ENCODE measurements at places on chromosomes 5 and 9.

- DNase-seq = no peak
Observed at GRCh38 chr5:107331882-107332281, 338.9 kb downstream of the EFNA5 start.

DNA sequence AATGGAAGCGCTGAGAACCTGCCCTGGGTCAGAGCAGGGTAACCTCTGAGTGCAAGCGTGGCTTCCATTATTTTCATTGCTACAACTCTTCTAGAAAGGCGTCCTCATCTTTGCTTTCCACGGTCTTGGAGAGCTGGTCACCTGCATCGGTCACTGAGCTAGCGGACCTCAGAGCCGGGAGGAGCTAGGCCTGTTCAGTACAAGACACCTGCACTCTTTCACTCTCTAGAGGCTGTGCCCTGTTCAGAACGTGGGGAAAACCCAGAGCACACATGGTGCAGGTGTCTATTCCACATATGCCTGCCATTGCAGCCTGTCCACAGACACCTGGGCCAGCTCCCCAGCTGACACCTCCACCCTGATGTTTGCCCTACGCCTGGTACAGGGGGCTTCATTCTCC lies 147.8 kb upstream of the IRX2 start:
- no peak for DNase-seq

GRCh38 chr5:123755653-123756317 lies 243.8 kb downstream of the CSNK1G3 start:
- DNase-seq = peak; percentile 58

GRCh38 chr9:5622016-5622415 lies 6.9 kb upstream of the RIC1 start:
- peak; percentile 60 for DNase-seq

GRCh38 chr5:15103130-15103529 lies 231.6 kb upstream of the ANKH start:
- no peak for DNase-seq

DNA sequence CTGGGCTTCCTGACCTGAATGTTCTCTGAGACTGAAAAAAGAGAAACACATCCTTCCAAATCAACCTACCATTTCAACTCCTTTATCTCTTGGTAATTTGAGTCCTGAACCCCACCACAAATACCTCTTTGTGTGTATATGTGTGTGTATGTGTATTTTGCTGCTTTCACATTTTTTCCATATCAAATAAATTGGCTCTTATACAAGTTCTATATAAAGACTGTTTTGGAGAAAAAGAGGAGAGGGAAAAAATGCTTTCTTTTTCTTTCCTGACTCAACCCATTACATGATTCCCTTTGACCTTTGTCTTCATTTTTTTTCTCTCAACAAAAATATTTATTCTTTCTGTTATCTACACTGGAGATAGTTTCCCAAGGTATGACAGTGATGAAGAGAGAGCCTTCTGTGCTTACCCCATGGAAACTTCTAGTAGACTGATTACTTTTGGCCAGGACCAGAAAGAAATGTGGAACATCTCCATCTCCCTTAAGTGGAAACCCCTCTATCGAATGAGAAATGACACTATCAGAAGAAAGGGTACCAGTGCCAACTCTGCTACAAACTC lies 85.3 kb downstream of the PAPPA start:
- no peak for DNase-seq

- no peak for DNase-seq
Observed at GRCh38 chr5:88503041-88503345, 234.3 kb upstream of the TMEM161B start.

DNA sequence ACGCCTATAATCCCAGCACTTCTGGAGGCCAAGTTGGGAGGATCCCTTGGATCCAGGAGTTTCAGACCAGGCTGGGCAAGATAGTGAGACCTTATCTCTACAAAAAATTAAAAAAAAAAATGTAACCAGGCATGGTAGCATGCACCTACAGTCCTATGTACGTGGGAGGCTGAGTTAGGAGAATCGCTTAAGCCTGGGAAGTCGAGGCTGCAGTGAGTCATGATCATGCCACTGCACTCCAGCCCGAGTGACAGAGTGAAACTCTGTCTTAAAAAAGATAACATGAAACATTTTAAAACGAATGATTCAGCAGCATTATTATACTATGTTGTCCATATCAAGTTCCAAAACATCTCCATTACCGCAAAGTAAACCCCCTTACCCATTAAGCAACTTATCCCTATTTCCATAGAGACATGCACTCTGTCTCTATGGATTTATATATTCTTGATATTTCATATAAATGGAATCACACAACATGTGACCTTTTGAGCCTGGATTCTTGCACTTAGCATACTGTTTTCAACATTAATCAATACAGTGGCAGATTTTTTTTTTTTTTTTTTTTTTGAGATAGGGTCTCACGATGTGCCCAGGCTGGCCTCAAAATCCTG lies 56.9 kb upstream of the MTMR12 start:
- DNase-seq = no peak

- no peak for DNase-seq
Observed at GRCh38 chr5:13217636-13218035, 726.9 kb downstream of the DNAH5 start.

GRCh38 chr5:111223787-111224560 lies at the start of gene CAMK4:
CAMK4 (plus strand) TSS chr5:111224384; CDS start chr5:111224484, 100 bp downstream.
- DNase-seq = peak; percentile 20

DNA sequence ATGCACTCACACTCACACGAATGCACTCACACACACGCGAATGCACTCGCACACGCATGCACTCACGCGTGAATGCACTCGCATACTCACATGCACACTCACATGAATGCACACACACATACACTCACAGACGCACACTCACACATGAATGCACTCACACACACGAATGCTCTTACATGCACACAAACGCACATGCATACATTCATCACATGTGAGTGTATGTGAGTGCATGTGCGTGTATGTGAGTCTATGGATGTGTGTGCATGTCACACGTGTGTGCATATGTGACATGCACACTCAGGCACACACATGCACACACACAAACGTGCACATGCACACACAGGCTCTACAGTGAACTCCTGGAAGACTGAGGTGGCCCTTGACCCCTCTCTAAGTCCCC lies 121.7 kb downstream of the ADAMTS2 start:
- DNase-seq = no peak

DNA sequence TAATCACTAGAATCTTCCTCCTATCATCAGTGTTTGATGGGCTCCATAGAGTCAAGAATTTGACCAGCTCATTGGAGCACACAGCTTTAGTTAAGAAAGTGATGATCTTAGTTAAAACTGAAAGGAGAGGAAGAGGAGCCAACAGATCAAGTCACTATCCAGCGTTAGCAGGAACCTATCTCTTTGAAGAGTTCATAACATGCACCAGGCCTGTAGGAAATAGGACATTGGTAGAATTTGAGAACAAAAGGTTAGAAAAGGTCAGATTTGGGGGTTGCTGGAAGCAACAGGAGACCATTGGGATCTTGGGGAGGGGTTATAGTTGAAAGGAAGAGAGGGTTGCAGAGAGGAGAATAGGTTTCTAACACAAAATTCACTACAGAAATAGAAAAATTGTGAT lies 11.4 kb upstream of the ADRA1B start:
- no peak for DNase-seq

DNA sequence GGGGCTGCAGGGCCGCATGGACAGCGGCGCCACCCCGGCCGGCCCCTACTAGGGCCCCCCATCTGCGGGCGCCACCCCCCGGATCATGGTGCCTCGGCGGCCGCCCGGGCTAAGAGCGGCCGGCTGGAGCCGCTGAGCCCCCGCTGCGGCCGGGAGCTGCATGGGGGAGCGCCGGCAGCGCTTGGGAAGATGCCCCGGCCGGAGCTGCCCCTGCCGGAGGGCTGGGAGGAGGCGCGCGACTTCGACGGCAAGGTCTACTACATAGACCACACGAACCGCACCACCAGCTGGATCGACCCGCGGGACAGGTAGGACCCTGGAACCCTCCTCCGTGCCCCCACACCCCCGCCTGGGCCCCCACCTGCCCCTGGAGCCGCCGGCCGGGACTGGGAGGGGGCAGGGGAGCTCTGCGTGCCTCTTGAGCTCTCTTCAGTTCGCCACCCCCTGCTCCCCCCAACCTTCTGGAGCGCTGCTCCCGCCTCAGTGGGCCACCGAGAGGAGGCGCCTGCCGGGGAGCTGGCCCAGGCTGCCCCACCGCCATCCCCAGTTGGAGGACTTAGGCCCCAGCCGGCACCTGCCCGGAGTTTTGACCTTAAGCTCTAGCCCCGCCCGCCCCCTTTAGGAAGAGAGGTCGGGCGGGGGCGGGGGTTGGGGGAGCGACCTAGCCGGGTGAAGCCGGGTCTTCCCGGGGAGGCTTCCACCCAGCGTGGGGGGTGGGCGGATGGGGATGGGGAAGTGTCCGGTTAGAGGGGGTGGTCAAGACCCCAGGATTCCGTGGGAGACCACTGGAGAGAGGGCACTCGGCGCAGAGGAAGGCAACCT lies 730 bp downstream of the WWC1 start:
- no peak for DNase-seq

- no peak for DNase-seq
Observed at GRCh38 chr9:90309809-90310520, 332.7 kb downstream of the DIRAS2 start.

DNA sequence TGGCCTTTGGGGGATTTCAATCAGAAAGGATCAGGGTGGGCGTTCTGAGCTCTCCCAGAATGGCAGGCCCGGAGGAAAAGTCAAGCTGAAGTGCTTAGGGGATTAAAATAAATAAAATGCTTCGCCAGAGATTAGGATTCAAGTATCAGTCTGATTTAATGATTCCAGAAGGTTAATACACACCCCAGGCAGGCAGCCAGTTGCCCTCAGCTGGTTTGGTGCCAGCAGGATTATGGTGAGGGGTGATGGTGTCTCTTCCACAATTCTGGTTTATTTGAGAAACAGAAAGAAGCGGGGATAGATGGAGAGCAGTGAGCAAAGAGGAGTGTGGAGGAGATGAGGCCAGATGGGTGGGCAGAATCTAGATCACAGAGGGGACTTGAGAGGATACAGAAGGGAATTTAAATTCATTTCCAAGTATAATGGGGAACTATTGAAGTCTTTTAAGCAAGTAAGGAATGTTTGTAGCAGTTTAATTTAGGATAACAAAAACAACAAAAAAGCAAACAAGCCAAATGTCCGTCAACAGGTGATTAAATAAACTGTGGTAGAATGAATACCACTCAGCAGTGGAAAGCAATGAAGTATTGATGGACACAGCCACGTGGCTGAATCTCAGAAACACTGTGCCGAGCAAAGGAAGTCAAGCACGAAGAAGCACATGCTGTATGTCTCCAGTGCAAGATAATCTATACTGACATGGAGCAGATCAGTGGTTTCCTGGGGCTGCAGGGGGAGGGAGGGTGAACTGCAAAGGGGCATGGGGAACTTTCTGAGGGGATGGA lies 297.7 kb downstream of the MSX2 start:
- no peak for DNase-seq

GRCh38 chr5:40410231-40410861 lies 269.4 kb upstream of the PTGER4 start:
- peak; percentile 52 for DNase-seq

DNA sequence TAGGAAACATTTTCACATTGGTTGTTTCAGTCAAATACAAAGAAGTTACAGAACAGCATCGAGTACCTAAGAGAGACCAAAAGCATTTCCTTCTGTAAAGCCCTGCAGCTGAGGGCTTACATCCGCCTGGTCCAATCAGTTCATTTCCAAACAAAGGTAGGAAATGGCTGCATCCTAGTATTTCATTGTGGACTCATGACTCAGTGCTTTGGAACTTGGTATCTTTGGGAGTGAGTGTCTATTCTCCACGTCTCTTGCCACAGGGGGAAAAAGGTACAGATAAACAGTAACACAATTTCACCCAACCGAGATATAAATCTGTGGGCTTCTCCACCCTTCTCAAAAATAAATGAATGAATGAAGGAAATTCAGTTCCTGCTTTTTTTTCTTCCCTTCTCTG lies 75.4 kb downstream of the NFIB start:
- DNase-seq = no peak

- peak; percentile 44 for DNase-seq
Observed at GRCh38 chr5:67414712-67415111, 218.1 kb upstream of the CD180 start.

DNA sequence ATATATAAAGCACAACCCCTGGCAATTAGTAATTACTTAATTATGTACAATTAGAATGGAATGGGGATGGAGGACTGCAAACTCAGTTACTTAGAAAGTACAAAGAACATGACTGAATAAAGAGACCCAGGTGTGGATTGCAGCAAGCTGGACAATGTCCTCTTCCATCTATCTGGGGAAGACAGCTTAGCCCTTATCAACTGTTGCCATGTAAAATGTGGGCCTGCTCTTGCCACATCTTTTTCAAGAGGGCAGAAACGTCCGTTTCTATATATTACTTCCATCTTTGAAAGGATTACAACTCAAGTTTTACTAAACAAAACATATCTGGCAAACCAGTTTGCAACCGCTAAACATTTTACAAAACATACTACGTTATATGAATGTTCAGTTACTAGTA lies 26.2 kb downstream of the GOLPH3 start:
- DNase-seq = no peak

DNA sequence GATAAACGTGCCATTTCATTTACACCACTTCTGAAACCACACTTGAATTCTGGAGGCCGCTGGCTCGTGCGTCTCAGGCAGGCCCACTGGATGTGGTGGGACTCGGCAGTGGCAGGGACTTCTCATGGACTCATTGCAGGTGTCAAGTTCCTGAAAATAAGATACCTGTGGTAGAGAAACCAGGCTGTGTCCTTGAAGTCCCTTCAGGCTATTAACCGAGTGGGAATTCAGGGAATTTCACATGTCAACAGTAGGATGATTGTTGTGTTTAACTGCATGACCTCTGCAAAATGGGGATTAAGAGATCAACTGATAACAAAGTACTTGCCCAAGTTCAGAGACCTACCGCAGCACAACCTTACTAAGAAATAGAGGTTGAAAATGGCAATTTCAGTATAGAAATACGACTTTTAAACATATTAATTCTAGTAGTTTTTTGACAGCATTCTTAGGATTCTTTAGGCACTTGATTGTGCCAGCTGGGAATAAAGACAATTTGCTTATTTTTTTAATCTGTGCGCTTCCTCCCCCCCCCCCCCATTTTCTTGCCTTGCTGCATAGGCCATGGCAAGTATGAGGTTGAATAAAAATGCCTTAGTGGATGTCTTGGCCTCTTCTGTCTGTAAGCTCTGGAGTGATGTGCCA lies 26.8 kb downstream of the TRIP13 start:
- no peak for DNase-seq

DNA sequence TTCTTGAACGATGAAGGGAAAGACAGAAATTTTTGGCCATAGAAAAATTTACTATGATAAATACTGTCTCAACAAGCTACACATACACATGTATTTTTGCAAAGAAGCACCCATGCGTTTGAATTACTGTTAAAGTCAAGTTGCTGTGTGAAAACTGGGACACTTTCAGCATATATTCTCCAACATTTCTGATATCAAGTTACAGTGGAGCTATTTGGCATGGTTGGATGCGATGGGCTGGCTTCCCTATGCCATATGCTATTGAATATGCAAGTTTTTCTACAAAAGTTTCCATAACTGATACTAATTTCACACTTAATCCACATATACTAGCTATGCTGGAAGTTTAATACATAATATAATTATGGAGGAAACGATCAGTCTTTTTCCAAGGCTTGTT lies 381.4 kb downstream of the CTNND2 start:
- DNase-seq = no peak

Data from skeletal muscle cell (primary cell).